ENCODE measurements at places on chromosomes 11 and 22.

- no peak for DNase-seq
Measured at GRCh38 chr11:46976182-46976854, 39.8 kb downstream of the CSTPP1 start.

DNA sequence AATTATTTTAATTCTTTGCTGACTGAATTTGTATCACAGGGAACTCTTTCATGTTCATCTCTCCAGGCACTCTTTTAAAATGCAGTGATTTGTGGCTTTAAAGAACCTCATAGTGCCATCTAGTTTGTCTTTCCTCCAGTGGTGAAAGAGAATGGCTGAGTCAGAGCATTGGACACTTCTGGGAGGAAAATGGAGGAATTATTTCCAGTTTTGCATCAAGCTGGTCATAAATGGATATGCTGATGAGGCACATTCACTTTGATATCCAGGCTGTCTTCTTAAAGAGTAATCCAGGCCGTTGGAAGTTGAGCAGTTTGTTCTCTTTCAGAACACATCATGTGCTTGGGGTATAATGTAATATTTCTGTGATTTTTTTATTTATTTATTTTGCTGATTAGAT, 273.7 kb downstream of the DDX10 start:
- no peak for DNase-seq

DNA sequence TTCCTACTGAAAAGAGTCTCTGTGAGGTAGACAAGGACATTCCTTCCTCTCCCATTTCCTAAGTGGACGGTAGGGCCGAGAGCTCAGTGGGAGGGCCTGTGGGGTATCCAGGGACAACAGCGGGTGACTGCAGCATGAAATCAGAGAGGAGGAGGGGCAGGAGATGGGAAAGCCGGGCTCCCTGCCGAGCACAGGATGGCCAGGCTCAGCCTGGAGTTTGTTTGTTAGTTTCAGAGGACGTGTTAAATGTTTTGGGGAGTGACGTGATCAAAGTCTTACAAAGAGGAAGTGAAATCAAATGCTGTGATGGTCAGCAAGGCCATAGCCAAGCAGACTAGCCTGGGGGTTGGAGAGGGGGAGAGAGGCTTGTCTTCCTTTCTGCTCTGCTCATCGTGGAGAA, 152.7 kb downstream of the ADAMTS15 start:
- DNase-seq: peak; percentile 24

DNA sequence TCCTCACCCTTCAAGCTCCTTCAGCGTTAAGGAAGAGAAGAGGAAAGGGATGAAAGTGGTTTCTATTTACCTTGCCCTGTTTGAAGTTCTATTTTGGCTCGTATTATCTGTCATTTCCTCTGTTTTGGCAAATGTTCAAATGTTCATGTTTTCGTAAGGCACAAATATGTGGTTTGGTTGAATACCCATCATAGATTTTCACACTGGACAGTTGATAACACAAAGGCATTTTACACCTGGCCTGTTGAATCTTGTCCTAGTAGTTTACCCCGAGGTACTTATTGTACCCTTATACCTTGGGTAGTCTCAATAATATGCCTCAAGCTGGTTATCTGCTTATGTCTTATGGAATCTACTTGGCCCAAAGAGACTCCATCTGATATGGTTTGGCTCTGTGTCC, 706.9 kb downstream of the METTL15 start:
- no peak for DNase-seq

- DNase-seq: no peak
Measured at GRCh38 chr11:112620621-112621394, 340.4 kb upstream of the NCAM1 start.

DNA sequence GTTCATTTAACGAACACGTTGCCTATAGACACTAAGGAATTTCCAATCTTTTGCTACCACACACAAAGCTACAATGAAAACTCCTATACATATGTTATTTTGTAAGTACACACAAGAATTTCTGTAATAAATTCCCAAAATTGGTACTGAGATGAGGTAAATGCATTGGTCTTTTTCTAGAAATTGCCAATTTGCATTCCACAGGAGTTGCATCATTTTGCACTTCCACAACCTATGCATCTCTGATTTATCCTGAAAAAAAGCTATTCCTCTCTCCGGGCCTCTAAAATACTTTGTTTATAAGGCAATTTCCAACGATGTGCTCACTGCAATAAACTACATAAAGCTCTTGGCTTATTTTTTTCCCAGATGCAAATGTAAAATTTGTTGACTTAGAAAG, 24.9 kb downstream of the IMMP1L start:
- no peak for DNase-seq

GRCh38 chr11:36109590-36109849, 165.7 kb downstream of the LDLRAD3 start:
- no peak for DNase-seq

DNA sequence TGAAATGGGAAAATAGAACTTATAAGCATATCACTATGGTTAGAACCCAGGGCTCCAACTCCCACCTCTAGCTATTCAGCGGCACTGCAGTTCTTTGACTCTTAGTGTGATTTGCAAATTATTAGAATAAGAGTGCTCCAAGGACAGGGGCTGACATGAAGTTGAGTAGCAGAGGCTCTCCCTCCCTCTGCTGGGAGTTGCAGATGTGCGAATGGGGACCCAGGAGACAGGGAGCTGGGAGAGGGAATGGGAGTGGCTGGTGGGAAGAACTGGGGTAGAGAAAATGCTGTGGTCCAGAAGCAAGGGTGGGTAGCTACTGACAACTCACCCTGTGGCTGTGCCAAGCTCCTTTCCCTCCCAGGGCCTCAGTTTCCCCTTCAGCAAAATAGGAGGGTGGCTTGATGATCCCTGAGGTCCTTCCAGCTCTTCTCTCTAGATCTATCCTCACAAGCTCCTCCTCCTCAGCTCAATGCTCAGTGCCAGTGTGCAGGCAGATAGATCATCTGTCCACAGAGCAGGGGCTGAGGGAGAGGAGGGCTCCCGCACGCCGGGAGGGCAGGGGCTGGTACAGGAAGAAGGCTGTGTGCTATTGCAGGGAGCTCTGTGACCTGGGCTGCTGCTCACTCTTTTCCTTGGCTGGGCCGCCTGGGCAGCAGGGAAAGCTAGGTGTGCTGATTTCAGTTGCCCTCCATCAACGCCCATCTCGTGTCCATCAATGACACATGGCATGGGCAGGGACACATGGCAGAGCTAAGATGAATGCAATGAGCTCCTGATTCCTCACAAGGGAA, 99.0 kb downstream of the NECTIN1 start:
- no peak for DNase-seq

DNA sequence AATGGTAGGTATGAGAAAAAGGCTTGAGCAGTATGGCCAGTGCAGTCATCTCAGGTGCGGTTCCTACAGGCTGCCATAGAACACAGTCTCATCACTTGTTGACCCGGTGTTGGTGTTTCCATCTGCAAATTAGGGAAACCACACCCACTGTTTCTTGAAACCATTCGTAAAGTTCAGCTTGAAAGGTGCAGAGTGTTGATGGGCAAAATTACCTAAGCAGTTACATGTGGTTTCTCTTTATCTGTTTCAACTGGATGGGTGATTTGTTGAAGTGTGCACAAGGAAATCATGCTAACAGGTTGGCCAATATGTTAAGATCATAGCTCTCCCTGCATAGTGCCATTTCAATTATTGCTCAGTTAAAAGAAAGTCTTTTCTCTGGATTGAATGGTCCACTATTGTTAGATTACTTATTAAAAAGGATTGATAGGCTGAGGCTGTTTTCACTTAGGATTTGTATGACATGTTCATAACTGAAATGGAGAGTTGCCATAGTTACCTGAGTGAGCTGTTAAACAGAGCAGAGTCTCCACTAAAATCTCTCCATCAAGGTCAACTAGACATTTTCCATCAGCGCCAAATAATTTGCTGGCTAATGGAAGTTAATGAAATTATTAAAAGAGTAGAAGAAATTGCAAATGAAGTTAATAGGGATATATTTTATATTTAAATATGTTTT, 203.1 kb upstream of the MTMR2 start:
- DNase-seq: no peak

GRCh38 chr11:73883856-73884255, 7.1 kb downstream of the PAAF1 start:
- no peak for DNase-seq

- DNase-seq: no peak
Measured at GRCh38 chr11:117704395-117705100, 92.5 kb downstream of the DSCAML1 start.

- peak; percentile 32 for DNase-seq
Measured at GRCh38 chr11:76610871-76611475, 59.6 kb downstream of the LRRC32 start.

- DNase-seq: no peak
Measured at GRCh38 chr11:12354750-12355545, 22.4 kb upstream of the PARVA start.

- no peak for DNase-seq
Measured at GRCh38 chr22:27378995-27379394, 422.6 kb downstream of the MN1 start.
